ENCODE measurements at places on chromosomes 16 and 17.

DNA sequence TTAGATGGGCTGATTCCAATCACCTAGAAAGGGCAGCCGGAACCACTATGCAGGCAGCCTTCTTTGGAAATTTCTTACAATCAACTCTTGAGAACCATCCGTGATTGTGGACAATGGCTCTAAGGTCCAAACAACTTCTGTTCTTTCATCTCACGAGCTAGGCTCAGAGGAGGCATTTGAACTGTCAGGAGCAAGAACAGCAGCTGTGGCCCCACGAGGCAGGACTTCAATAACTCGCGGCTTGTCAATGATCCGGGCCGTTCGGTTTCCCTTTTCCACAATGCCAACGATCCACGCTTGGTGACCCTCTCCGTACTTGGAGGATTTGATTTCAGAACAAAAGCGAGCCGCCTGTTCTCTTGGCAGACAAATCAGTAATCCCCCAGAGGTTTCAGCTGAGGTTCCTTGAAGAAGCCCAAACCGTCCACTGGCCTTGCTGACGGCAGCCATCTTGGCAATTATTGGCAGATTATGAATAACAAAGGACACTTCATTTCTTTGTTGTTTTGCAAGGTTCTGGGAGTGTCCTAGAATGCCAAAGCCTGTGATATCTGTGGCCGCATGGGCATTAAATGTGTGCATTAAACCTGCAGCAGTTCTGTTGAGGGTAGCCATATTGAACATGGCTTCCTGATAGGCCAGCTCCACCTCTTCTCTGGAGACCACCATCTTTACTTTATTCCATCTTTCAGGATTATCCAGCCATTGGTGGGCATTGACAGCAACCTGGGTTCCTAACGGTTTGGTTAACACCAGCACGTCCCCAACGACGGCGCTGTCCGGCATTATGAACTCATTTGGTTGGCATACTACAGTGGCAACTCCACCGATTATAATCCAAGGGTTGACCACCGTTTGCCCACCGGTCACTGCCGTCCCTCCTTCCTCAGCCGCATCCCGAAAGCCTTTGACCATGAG lies 1.2 kb downstream of the SEPHS2 start:
- no peak for DNase-seq

- DNase-seq, result peak; percentile 98
Observed at GRCh38 chr16:4350787-4351659, at the start of gene PAM16. Gene PAM16, minus strand, starts transcription at chr16:4351321. Its CDS starts 87 bp downstream, at chr16:4351234.

GRCh38 chr16:67311607-67312488 lies 14.7 kb downstream of the KCTD19 start:
- peak; percentile 56 for DNase-seq

GRCh38 chr17:41962768-41963434 lies 3.7 kb upstream of the CNP start:
- peak; percentile 94 for DNase-seq

GRCh38 chr17:34389126-34389750 lies 26.2 kb upstream of the CCL1 start:
- DNase-seq, result no peak
